ENCODE measurements at places on chromosomes 3 and 15.

GRCh38 chr3:134298249-134298648 is 47.6 kb upstream of the RYK start:
- DNase-seq = no peak

- no peak for DNase-seq
These were observed 52.4 kb upstream of the SRGAP3 start for GRCh38 chr3:9301798-9302197.

- peak; percentile 68 for DNase-seq
These were observed 53.0 kb upstream of the HES1 start for GRCh38 chr3:194082743-194083636.

- DNase-seq = peak; percentile 57
These were observed 26.1 kb downstream of the KCNMB2 start for GRCh38 chr3:178562143-178562946.

- no peak for DNase-seq
These were observed 1.3 kb upstream of the GATA2 start for GRCh38 chr3:128494367-128494650.

GRCh38 chr3:172908771-172909270 is 158.3 kb downstream of the ECT2 start:
- no peak for DNase-seq

DNA sequence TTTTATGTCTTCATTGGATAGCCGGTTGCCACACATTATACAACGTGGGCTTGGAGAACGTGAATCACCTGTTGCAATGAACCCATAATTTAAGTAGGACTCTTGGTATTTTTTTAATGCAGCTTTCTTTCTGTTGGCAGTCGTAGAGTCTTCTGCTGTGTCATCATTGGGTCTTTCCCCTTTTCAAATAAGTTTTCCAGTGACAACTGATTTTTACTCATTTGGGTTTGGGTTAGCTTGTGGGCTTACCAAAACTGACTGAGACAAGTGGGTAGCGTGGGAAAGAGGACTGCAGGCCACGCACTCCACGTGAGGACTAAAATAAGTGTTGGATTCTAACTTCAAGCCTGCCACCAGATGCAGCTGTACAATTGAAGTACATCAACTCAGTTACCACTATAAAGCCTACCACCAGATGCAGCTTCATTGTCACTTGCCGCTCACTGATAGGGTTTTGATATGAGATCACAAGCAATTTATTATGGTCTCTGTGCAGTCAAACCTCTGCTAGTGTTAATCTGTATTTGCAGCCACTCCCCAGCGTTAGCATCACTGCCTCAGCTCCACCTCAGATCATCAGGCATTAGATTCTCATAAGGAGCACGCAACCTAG is 6.4 kb upstream of the CAPN7 start:
- no peak for DNase-seq

- DNase-seq = no peak
These were observed 32.3 kb upstream of the ZCWPW2 start for GRCh38 chr3:28316226-28316625.

GRCh38 chr3:123880998-123881561 is 3.1 kb downstream of the MYLK start:
- no peak for DNase-seq

DNA sequence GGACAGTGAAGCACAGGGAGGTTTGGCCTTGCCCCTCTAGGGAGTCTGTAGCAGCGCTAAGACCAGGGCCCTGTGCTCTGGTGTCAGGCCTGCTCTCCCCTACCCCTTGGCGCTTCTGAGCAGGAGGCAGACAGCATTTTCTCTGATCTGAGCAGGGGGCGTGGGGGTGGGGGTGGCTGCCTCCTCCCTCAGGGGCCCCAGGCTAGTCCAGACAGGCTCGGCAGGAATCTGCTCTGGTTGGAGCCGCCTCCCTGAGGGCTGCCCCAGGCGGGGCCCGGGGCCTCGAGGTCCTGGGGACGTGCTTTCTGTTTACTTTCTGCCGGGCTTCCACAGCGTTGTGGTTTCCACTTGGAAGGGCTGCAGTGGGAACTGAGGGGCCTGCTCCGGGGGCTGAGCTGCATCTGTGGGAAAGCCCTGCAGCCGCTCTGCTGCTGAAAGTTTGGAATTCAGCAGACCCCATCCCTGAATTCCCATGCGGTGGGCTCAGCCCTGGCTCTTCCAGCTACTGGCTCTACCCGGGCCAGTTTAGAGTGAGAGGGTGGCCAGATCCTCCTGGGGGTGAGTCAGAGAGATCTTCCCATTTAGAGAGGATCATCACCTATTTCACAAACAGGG is 105.4 kb downstream of the LINGO1 start:
- no peak for DNase-seq

- DNase-seq = no peak
These were observed 75.3 kb downstream of the ZNF609 start for GRCh38 chr15:64535460-64536243.

GRCh38 chr3:53705774-53706173 is 140.4 kb downstream of the CHDH start:
- no peak for DNase-seq

DNA sequence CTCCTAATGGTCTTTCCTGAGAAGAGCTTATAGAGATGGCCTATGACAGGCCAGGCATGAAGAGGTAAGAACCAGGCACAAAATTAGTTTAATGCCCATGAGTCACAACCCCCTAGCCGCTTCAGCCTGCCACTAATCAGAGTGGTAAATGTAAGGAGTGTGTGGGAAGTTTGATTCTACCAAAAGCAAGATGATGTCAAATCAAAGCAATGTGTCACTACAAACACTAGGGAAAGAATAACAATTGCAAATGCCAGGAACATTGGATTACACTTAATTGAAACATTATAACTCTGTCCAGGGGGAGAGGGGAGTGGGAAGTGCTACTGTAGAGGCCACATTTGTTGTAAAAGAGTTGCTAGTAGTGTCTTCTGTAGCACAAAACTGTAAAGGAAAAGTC is 596.6 kb upstream of the AGTR1 start:
- DNase-seq = no peak

DNA sequence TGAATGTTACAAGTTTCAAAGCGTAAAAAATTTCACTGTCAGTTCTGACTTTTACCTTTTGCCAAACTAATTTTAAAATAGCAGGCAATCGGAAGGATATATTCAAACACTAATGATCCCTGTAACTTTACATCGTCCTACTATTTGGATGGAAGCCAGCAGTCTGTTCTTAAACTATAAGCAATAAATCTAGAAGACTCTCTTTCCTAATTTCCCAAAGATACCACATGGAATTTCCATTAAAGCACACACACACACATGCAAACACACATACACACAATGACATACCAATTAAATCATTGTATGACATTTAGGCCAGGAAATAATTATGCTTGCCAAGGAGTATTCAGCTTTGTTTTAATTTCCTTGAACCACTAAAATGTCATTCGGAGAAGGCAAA is 32.0 kb downstream of the IL17RD start:
- DNase-seq = no peak

- no peak for DNase-seq
These were observed 32.8 kb downstream of the CYFIP1 start for GRCh38 chr15:22947101-22948000.

DNA sequence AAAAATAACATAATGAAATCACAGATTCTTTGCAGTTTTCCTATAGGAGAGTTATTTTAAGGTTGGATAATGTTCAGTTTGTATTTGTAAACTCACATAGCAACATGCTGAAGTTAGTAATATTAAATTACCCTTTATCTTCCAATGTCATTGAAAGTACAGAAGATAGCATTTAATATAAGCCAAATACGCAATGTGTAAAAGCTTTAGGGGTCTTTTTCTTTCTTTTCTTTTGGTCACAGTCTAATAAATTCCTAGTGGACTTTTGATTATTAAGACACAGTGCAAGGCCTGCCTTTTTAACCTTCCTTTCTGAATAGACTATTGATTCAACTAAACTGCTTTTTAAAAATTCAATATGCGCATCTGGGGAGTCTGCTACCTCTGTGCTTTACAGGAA is 79.3 kb downstream of the OTOL1 start:
- DNase-seq = no peak

GRCh38 chr3:52856666-52857065 is 21.8 kb upstream of the MUSTN1 start:
- DNase-seq = no peak

DNA sequence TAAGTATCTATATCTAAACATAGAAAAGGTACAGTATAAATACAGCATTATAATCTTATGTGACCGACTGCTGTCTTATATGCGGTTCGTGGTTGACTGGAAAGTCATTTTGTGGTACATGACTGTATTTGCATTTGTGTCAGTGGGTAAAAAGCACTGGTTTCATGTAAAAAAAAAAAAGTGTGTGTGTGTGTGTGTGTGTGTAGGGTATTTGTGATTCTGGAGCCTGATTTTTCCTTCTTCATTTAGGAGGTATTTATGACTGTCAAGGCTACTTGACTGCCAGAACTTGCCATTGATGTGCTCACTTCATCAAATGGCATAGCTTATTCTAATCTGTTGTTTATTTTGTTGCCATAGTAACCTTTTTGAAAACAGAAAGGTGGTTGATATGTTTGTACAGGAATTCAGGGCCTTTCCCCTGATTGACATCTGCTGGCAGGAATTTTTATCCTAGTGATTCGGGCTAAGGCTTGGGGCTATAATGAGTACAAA is 63.2 kb downstream of the AKAP13 start:
- no peak for DNase-seq

GRCh38 chr3:147795418-147795817 is 386.3 kb downstream of the ZIC1 start:
- DNase-seq = no peak

DNA sequence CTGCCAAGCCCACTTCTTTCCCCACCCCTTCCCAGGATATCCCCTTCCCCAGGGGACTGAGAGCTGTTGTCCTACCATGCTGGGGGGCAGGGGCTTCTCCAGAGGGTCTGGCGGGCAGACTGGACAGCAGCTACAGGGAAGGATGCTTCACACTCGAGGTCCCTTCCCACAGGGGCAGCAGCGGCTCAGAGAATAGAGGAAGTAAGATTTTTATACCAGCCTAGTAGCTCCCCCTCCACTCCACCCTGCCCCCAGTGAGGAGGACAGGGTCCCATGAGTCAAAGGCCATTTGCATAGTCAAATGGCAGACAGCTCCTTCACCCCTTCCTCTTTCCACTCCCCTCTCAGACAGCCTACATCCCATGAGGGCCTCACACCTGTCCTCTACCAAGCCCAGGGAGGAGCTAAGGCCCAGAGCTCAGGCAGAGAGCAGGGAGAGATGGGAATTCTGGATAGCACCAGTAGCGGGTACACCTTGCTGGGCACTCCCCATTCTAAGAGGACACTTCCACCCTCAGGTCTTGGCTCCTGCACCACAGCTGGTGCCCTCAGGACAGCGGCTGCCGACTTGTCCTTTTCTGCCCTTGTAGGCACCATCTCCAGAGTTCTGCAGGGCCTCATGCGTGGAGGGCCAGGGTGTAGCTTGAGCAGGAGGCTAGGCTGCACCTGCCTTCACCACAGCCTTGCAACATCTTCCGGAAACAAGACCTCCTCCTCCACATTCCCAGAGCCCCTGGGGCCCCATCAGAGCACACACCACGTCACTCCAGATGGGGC is at the start of gene TLR9:
TSS of gene TLR9 (minus strand) at position 194 of the 777 bp plus-strand sequence. CDS start at position 78, 116 bp downstream.
- no peak for DNase-seq

GRCh38 chr3:123480428-123480827 is 31.5 kb upstream of the ADCY5 start:
- DNase-seq = no peak

DNA sequence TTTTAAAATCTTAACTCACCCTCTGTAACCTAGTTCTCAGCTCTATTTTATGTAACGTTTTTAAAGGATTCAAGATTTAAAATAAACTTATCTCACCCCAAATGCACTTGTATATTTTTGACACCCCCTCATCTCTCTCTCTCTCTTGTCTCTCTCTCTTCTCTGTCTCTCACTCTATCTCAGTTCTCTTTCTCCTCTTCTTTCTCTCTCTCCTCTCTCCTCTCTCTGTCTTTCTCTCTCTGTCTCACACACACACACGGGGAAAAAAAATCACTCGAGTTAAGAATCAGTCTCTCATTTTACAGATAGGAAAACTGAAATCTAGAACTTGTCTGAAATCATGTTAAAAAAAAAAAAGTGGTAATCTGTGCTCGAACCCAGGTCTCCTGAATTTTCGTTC is 108.5 kb downstream of the LPP start:
- no peak for DNase-seq

GRCh38 chr3:140114789-140115080 is 179.8 kb downstream of the CLSTN2 start:
- no peak for DNase-seq

- no peak for DNase-seq
These were observed 34.9 kb downstream of the NXPE3 start for GRCh38 chr3:101813817-101814440.

DNA sequence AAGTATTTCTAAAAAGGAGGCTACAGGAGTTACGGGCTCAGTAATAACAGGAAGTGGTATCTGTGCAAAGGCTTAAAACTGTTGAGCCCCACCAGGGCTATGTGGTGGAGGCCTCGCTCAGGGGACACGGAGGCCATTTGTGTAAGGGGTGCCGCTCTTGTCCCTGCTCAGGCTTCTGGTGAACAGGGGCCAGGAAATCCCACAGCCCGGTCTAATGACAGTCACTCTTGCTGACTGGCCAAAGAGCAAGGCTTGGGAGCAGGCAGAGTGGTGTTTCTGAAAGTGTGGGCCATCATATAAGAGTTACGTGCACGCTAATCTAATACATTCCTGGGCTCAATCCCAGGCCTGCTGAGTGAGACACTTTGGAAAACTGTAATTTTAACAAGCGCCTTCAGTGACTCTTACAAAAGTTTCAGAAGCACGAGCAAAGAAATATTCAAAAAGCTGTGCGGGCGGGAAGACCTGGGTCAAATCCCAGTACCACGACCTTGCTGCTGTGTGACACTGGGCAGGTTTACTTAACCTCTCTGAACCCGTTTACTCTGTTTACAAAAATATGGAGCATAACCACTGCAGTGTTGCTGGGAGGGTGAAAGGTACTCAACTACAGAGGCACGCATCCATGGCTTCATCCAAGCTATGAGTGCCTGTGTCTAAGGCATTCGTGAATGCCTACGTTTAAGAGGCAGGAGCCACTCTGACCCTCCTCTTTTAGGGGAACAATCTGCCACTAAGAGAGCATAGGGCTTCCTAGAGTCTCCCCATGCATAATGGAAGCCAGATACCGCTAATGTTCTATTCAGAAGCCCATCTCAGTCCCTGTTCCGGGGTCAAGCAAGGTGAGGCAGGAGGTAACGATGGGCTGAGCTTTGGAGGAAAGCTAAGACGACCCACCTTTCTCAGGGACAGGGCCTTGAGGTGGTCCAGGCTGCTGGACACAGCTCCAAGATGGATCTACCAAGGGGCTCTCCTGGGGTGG is 2.0 kb downstream of the ATP10A start:
- no peak for DNase-seq

- no peak for DNase-seq
These were observed 24.3 kb upstream of the CP start for GRCh38 chr3:149245738-149246451.
